ENCODE measurements at places on chromosomes 12 and 14. TPM values are rescaled to one million over a fixed set of nuclear protein-coding genes. Genes with fewer than 3 reads are reported as not detected.

DNA sequence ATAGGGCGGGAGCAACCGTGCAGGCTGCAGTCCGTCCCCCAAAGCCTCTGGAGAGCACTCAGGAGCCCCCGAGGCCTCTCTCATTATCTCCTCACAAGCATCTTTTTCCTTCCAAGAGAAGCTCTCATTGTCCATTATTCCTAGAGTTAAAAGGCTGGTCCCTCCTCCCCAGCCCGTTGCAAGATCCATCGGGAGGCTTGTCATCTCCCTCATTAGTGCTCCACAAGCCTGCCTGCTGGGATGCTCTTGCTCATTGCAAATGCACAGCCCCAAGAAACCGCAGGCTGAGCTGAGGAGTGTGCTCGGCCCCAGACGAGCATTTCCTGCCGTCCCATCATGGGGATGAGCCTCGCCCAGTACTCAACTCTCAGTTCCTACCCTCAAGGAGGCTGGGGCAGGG, 23.3 kb downstream of the NUAK1 start:
- peak; percentile 70 for DNase-seq

The PLEKHG7 gene
- not detected for total RNA-seq

- no peak for DNase-seq
Measured at GRCh38 chr14:92726933-92727262, 21.5 kb downstream of the LGMN start.

DNA sequence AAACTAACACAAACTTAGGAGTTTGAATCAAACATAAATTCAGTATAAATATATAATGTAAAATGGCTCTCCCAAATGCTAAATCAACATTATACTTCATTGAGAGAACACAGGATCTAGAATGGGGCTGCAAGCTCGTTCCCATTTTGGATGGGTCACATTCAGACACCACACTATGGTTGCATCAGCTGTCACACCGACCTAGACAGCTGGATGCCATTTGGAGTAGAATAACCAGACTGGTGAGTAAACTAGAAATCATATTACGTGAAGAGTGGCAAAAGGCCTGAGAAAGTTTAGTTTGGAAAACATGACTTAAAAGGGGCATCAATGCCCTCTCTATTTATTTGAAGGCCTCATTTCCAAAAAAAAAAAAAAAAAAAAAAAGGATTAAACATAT, 430.4 kb downstream of the NPAS3 start:
- no peak for DNase-seq

The CCDC197 gene
- not detected for total RNA-seq

GRCh38 chr12:50771409-50771808, 7.5 kb downstream of the ATF1 start:
- DNase-seq = no peak

DNA sequence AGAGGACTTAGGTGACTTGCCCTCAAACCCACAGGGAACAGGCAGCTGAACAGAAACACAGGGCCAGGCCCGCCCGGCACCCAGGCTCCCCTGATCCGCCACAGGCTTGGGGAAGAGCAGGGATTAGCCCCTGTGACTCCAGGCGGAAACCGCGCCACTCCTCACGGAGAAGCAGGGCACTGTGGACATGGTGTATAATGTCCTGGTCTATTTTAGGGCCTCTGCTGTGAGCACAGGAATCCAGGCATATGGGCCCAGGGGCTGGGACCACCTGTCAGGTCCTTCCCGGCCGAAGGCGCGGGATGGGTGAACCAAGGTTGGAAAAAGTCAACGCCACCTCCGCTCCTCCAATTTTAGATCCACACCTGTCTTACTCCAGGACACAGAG, 34.6 kb upstream of the MEG3 start:
- no peak for DNase-seq

The CCDC77 gene
- total RNA-seq = 23.3 TPM

- no peak for DNase-seq
Measured at GRCh38 chr12:3998968-3999792, 126.0 kb upstream of the PARP11 start.

The MGP gene
- total RNA-seq = 7.9 TPM

DNA sequence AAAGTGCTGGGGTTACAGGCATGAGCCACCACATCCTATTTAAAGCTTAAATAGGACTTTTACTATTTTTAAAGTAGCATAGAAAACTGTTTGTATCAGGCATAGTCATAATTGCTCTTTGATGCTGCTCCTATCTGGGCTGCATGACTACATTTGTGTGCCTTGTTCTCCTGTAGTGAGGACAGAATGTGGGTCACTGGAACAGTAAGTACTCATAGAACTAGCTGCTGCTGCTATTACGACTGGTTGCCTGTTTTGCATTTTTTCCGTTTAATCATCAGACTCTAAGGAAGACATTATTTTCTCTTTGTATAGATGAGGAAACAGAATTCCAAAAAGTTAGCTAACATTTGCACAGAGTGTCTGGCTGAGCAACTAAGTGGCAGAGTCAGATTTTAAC, 42.8 kb downstream of the ZC3H14 start:
- DNase-seq = no peak

GRCh38 chr12:98408681-98409080, 106.7 kb upstream of the TMPO start:
- DNase-seq = no peak

DNA sequence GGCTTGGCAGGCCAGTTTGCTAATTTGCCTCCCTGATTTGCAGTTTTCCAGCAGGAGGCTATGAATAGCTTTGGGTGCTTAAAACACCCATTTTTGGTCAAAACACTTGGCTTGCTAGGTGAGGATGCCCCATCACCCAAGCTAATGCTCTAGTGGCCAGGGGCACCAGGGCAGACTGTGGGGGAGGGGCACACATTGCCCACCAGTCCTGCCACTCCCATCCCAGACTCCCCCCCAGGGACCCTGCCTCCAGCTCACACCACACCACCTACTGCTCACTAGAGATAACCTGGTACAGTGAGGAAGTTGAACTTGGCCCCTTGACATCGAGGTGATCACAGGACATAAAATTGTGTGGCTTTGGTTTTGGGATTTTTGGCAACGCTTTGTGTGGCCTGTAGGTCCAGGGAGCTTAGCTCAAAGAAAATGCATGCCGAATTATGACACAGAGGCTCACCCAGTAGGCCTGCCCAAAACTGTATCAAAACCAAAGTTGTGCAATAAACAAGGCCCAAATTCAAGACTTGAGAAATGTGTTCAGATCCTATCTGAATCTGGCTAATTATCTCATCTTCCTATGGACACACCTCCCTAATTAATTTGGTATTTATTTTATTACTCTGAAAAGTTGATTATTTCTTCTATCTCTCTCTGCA, 4.3 kb downstream of the NUAK1 start:
- peak; percentile 63 for DNase-seq

DNA sequence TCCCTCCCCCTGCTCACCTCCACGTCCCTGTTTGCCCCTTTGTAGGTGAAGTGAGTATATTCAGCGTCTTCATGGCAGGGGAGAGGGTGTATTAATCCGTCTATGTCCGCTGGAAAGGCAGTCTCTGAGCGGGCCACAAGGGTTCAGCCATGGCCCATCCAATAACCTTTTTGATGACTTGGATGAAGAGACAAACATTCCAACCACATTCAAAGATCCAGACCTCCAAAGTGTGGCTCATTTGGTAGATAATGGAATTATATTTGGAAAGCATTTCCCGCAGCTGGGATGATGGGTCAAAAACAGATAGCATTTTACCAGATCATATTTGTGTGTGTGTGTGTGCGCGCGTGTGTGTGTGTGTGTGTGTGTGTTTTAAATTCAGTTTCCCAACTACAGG, 345.9 kb downstream of the DPF3 start:
- peak; percentile 51 for DNase-seq

GRCh38 chr14:38158468-38158867, 49.2 kb upstream of the SSTR1 start:
- no peak for DNase-seq

DNA sequence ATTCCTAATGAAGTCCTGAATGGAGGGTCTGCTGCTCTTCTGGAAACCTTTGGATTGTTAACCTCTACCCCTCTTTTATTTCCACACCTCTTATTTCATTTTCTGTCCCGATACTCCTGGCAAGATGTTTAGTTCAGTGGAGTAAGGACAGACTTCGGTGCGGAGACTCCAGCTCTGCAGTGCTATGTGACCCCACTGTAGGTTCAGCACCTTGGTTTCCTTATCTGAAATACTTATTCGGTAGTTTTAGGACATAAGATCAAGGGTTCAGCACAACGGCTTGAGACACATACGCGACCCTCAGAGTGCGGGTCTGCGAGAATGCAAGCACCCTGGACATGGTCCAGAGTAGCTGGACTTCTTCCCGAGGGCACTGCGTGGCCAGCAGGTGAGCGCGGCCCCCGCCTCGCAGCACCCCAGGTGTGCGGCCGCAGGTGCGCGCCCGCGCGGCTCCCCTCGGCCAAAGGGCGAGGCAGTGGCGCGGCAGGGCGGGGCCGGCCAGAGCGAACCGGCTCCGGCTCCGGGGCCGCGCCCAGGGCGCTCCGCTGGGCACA, 465 bp upstream of the FGD4 start:
- DNase-seq = no peak

DNA sequence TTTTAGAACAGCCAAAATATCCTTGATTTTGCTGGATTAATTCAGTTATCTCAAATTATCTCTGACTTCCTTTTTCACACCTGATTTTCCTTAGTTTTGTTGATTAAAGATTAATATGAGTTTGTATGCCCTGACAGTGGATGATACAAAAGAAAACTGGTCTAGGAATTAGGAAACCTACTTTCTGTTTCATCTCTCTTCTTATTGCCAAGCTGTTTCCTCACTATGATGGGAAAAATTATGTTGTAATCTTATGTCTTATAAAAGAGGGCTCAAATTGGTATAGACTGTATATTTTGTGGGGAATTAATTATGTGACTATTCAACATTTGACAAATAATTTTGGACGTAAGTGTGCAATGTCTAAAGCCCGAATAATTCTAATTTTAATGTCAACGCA, 271.6 kb downstream of the FBXL14 start:
- DNase-seq = no peak

DNA sequence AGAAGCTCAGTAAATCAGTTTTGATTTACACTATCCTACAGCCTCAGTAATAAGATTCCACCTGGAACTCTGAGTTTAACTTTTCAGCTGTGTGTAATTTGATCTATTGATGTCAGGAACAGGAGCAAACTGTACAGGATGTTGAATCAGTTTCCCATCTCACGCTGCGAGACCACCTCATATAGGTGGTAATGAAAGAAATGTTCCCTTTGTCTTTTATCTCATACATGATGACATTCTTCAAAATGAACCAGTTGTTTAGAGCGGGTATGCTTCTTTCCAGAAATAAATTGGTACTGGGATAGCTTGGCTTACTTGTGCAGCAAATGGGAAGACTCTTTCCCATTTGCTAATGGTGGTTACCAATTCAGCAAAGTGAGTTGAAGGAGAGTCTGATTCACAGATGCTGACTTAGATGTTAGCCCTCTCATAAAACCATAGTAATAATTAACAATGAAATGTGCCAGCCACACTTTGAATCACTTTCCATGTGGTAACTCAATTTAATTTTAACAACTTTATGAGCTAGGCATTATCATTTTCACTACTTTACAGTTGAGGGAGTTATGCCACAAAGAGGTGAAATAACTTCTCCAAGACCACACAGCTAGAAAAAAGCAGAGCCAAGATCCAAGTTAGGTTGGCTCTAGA, 251.5 kb downstream of the PAWR start:
- DNase-seq = no peak

The CD69 gene
- total RNA-seq = not detected

DNA sequence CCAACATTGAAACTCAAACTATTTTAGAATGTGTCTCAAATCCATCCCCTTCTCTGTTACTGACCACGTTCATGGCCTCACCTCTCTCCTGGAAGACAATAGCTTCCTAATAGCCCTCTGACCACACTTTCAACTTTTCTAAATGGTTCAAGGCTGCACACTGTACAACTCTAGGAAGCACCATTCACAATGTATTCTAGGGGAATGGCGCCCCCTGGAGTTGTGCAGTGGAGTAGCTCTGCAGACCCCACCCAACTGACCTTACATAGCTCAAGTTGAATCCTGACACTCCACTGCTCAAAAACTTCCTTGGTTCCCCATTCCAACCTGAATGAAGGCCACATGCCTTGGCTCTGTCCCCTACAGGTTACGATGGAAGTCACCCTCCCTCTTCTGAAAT, 77.6 kb downstream of the GAS2L3 start:
- no peak for DNase-seq

The KRT78 gene
- 0.36 TPM for total RNA-seq

GRCh38 chr14:24673534-24674203, 39.7 kb upstream of the GZMB start:
- DNase-seq = no peak

DNA sequence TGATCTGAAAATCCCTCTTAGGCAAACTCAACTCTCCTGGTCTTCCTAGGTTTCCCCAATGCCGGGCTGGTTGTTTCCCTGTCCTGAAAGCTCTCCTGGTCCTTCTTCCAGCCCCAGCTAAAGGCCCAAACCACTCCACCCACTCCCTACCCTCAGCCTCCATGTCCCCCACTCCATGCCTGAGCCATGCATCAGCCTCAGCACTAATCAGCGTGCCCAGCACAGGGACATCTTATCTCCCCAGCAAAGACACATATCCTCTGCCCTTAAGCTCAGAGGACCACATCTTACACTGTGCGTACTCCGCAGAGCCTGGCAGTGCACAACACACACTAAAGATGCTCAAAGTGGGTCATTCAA, 25.9 kb downstream of the ACTN1 start:
- no peak for DNase-seq

- no peak for DNase-seq
Measured at GRCh38 chr12:130966443-130967030, 12.8 kb downstream of the ADGRD1 start.

GRCh38 chr12:82359115-82359478, 768 bp downstream of the METTL25 start:
- DNase-seq = no peak

DNA sequence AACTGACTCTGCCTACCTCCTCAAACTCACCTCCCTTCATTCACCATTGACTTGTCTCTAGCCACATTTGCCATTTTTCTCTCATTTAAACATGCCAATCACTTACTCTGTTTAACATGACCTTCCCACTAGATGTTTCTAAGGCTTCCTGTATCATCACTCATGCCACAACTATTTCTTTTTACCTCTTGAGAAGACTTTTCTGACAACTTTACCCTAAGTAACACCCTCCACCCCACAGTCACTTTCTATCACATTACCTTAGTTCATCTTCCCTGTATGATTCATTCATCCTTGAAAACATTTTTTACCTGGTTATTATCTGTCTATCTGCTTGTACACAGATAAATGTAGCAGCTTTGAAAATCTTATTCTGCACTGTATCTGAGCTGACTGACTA, 19.4 kb downstream of the PLCZ1 start:
- no peak for DNase-seq

GRCh38 chr14:63501429-63501828, 41.7 kb downstream of the PPP2R5E start:
- DNase-seq = no peak

DNA sequence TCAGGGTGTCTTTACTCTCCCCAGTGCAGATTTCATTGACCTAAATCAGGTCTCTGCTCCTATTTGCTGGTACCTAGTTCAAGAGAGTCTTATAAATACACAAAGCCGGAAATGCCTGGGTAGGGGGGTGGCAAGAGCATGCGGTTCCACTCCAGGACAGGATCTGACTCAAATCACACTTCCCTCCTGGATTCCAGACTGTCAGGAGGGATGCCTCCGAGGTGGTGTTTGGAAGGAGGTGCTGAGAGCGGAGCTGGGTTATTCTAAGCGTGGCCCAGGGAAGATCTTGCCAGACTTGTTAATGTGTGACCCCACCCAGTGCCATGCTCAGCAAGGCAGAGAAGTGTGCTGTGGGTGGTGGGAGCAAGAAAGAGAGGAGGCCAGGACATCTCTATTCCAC, 49.8 kb downstream of the B4GALNT3 start:
- peak; percentile 60 for DNase-seq

GRCh38 chr14:61501714-61502458, 180.5 kb downstream of the PRKCH start:
- no peak for DNase-seq

The PWP1 gene
- total RNA-seq = 59.6 TPM

- DNase-seq = peak; percentile 7
Measured at GRCh38 chr12:3622021-3622821, 130.7 kb downstream of the CRACR2A start.
